Right lung (tissue), 10 donors: ENCODE measurements at places on chromosomes 7 and 10. TPM values are rescaled to one million over a fixed set of nuclear protein-coding genes. Genes with fewer than 3 reads are reported as not detected.
A peak's percentile ranks its signal among the peaks of the same experiment; 100 is the strongest.

DNA sequence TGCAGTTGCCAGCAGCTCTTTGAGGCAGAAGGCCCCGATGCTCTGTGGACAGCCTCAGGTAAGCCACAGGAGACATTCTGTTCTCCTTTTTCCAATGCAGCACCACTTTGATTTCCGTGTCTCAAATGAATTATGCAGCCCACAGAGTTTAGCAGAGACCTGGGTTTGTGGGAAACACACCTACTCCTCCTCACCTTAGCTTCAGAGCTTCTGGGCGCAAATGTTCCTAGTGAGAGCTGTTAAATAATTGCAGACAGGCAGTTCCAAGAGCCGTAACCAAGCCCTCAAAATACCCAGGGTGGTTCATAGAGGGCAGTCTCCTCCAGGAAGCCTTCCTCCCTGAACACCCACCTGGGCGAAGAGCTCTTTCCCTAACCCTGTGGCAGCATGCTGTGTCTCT lies 69.2 kb upstream of the AGK start:
- no peak for DNase-seq

GRCh38 chr7:133165529-133165928 lies 83.6 kb upstream of the CHCHD3 start:
- DNase-seq: no peak

- DNase-seq: no peak
Measured at GRCh38 chr10:63331586-63331985, 134.2 kb downstream of the JMJD1C start.

GRCh38 chr10:130545122-130545521 lies 408.9 kb downstream of the GLRX3 start:
- DNase-seq: no peak

- no peak for DNase-seq
Measured at GRCh38 chr10:3861795-3862194, 76.8 kb upstream of the KLF6 start.

The GJD4 gene
- polyA plus RNA-seq: not detected

The AKR1D1 gene
- polyA plus RNA-seq: 0.05 TPM

The MCM7 gene
- 140 TPM for polyA plus RNA-seq

DNA sequence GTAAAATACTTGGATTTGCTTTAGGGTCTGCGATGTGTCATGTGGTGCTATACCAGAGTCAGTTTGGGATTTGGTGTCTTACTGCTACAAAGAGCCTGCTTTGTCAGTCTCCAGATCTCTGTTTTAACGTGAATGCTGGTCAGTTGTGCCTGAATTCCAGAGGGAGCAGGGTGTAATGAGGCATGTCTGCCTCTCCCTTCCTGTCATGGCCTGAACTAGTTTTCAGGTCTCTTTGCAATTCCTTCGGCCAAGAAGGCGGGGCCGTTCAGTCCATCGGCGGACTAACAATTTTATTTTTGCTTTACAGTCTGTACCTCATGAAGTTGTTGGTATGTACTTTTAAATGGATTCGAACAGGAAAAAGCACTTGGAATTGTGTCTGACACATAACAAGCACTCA lies 465.1 kb upstream of the ADARB2 start:
- DNase-seq: no peak

GRCh38 chr10:104941662-104942061 lies 300.6 kb downstream of the SORCS3 start:
- DNase-seq: no peak

GRCh38 chr10:84574102-84574501 lies 245.7 kb downstream of the CCSER2 start:
- no peak for DNase-seq

- no peak for DNase-seq
Measured at GRCh38 chr7:94615666-94616065, 40.3 kb downstream of the SGCE start.

- no peak for DNase-seq
Measured at GRCh38 chr7:106987777-106988176, 56.7 kb upstream of the PRKAR2B start.

- no peak for DNase-seq
Measured at GRCh38 chr10:28533186-28533564, 257 bp downstream of the WAC start.

DNA sequence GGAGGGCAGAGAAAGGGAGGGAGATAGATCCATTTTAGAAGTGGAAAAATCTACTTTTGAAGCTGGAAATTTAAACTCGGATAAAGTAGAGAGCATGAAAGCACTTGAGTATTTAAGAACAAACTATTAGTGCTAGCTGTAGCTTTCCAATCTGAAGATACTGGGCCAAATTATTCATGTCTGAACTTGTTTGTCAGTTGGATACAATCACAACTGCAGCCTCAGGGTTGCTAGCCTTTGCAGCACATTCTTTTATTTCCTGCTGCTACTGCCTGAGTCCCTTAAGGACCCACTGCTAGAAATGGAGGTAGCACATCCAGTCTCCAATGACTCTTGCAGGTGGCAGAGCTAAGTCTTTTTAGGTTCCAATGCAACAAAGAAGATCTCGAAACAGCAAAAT lies 8.3 kb upstream of the SLC25A13 start:
- no peak for DNase-seq

DNA sequence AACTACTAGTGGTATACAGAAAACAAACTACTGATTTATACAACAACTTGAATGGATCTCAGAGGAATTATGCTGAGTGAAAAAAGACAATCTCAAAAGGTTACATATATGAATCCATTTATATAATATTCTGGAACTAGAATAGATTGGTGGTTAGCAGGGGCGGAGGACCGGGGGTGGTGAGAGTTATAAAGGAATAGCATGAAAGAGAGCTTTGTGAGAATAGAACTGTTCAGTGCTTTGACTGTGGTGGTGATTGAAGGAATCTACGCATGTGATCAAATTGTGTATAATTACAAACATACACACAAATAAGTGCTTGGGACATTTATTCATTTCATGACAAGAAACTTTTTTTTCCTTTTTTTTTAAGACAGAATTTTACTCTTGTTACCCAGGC lies 19.6 kb downstream of the RAB19 start:
- no peak for DNase-seq

GRCh38 chr7:149774237-149775175 lies 1.1 kb upstream of the ZNF467 start:
- no peak for DNase-seq

The C1GALT1 gene
- 22.2 TPM for polyA plus RNA-seq

GRCh38 chr10:129030996-129031843 lies 435.8 kb upstream of the MGMT start:
- DNase-seq: peak; percentile 45

GRCh38 chr7:24025094-24025493 lies 258.9 kb upstream of the NPY start:
- DNase-seq: no peak

- no peak for DNase-seq
Measured at GRCh38 chr7:123075838-123076467, 80.5 kb upstream of the TAS2R16 start.

GRCh38 chr7:47594406-47594805 lies 12.5 kb upstream of the TNS3 start:
- DNase-seq: no peak

The SPDYE11 gene
- polyA plus RNA-seq: 0.56 TPM

DNA sequence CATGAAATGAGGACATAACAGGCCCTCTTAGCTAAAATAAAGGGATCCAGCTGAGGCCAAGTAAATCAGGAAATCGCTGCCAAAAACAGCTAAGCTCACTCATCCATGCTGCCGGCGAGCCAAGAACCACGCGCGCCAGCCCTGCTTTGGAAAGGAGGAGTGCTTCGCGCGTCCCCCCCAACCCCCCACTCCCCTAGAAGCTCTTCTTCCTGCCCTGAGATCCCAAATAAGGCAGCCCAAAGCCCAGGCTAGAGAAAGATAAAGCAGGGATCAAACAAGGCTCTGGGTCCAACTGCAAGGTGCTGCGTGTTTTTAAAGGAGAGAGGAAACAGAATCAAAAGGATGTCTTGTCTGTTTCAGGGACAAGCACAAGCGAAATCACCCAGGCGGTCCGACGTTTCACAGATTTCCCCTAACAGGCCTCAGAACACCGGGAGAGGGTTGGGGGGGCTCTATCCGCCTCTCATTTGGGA lies 168.3 kb upstream of the AUTS2 start:
- peak; percentile 90 for DNase-seq

The C10orf95 gene
- 2.1 TPM for polyA plus RNA-seq

- peak; percentile 57 for DNase-seq
Measured at GRCh38 chr10:21399392-21400035, 126.0 kb downstream of the SKIDA1 start.

The CABCOCO1 gene
- 4.9 TPM for polyA plus RNA-seq

DNA sequence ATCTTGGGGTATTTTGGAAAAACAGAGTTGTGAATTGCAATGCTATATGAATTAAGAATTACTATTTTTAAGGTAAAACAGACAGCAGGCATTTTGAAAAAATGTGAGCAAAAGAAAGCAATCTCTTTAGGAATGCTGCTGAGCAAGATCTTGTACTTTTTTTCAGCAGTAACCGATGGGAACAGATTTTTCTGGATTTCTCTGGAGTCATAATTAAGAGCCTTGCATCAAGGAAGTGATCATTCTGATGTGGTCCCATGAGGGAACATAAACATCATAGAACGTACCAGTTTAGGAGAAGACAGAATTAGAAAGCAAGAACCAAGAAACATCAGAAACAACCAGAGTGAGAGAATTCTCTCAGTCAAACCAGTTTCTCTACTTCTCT lies 157.0 kb upstream of the AGR3 start:
- no peak for DNase-seq

- DNase-seq: no peak
Measured at GRCh38 chr10:121406823-121407545, 191.3 kb downstream of the FGFR2 start.

The PTPRZ1 gene
- polyA plus RNA-seq: 116 TPM

DNA sequence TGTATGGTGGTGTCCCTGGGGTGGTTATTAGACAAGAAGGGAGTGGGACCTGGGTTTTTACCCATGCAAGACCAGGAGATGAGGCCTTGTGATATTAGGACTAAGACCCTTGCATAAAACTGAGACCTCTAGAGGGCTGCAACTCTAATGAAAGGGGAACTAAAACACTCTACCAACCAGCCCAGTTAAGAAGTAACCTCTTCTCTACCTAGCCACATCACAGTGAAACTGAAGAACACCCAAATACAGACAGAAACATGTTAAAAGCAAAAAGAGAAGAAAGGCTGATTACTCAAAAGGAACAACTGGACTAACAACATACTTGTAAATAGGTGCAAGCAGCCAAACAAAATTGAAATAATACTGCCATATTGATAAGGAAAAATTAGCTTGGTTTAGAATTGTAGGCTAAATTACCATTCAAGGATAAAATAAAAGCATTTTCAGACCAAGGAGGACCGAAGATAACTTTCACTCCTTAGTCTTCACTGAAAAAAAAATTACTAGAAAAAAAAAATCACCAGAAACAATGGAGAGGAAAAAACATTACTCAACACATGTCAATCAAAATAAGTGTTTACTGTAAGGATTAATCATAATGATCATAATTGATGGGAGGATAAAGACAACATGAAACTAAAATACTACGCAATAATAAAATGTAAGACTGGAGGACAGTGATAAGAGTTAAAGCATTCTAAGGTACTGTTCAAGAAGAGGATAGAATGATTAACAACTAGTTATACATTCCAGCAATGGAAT lies 27.6 kb downstream of the ERLIN1 start:
- no peak for DNase-seq

The MCM10 gene
- polyA plus RNA-seq: 7.4 TPM

The AKR1C3 gene
- 2.9 TPM for polyA plus RNA-seq

The ZCWPW1 gene
- polyA plus RNA-seq: 8.6 TPM

DNA sequence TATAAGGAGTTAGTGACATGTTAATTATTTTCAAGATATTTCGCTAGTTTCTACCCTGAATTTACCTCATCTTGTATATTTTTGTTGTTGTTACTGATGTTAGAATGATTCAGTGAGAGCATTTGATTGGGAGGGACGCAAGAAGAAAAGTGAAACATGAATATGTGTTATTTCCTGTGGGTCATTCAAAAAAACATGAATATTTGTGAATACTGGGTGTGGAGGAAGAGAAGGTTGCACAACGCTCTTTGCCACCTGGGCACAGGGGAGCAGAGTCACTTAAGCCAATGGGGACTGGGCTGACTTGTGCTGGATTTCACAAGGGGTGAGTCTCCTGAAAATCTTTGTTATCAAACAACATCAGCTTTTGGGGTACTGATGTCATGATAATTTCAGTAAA lies 39.5 kb downstream of the AGK start:
- no peak for DNase-seq

- no peak for DNase-seq
Measured at GRCh38 chr7:24728121-24728500, 29.2 kb downstream of the GSDME start.

The SDK1 gene
- polyA plus RNA-seq: 19.5 TPM

- no peak for DNase-seq
Measured at GRCh38 chr7:17915796-17916195, 24.5 kb downstream of the SNX13 start.

DNA sequence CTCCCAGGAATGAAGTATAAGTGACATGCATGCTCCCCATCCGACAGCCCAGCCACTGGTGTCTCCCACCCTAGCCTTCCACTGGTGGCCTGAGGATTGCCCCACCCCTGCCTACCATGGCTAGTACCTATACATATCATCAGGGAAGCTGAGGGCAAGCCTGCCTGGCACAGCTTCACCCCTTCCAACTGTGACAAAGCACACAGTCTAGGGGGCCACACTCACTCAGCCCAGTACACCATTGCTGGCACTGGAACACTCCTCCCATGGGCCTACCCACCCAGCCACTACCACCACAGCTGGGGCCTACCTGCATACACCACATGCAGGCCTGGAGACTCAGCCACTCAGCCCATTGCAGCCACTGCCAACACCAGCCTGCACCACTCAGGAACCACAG lies 393.1 kb upstream of the STEAP1 start:
- no peak for DNase-seq

- DNase-seq: no peak
Measured at GRCh38 chr10:36381748-36382147, 739.7 kb upstream of the FZD8 start.

- no peak for DNase-seq
Measured at GRCh38 chr7:105916603-105917002, 40.2 kb upstream of the ATXN7L1 start.

DNA sequence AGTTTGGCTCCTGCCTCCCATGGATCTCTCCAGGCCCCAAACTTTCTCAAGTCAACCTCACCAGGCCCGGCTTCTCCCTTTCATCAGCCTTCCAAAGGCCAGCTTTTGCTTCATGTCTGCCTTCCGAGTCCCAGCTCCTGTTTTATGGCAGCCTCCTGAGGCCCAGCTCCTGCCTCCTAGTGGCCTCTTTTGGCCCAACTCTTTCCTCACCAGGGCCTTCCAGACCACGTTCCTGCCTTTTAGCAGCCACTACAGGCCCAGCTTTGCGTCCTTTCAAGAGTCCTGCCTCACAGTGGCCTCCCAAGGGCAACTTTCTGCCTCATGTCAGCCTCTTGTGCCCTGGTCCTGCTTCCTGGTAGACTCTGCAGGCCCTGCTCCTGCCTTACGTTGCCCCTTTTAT lies 15.3 kb upstream of the TMEM248 start:
- DNase-seq: no peak

The KIAA1549 gene
- polyA plus RNA-seq: 14.7 TPM

DNA sequence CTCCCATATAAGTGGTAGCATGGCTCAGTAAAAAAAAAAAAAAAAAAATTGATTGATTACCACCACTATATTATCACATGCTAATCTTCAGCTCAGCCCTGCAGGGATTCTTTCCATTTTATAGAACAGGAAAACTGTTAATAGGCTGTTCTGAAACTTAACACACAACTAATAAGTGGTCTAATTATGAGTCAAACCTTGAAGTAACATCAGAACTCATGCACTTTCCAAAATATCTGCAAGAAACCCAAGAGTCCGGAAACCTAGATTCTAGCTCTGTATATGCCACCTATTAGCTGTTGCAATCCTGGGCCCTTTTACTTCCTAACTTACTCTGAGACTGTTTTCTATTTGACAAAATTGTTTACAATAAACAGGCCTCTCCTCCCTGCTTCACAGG lies 23.9 kb downstream of the SEM1 start:
- no peak for DNase-seq

GRCh38 chr10:97911217-97911616 lies 61.6 kb downstream of the GOLGA7B start:
- no peak for DNase-seq
